ENCODE measurements at places on chromosomes 3 and 15.

DNA sequence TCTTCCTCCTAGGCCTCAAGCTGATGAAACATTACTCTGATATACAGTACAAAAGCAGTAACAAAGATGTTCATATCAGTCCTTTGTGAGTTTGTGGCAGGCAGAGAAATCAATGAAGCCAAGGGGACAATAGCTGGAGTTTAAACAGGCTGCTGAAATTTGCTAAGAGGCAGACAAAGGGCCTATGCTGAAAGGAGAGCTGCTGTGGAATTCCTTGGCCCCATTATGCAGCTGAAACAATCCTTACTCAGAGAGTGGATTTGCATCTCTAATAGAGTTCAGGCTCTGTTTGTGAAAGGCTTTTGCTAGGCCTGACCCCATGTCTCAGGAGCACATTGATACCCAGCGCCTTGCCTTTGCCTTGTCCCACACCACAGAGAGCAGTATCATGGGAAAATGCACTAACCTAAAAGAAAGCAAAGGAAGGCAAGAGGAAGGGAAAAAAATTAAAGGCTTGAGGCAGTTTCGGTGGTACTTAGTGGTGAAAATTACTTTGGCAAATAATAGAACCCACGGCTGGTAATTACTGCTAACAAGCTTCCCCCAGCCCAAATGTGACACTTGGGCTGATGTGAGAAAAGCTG is 195.0 kb upstream of the EPHA3 start:
- DNase-seq, result no peak

- no peak for DNase-seq
Observed at GRCh38 chr15:49327927-49328326, 95.1 kb upstream of the FGF7 start.

- no peak for DNase-seq
Observed at GRCh38 chr3:29582273-29582672, 301.4 kb downstream of the RBMS3 start.

- DNase-seq, result no peak
Observed at GRCh38 chr3:45100981-45101407, 45.2 kb downstream of the CDCP1 start.

- no peak for DNase-seq
Observed at GRCh38 chr3:119018690-119019463, 15.8 kb downstream of the IGSF11 start.

DNA sequence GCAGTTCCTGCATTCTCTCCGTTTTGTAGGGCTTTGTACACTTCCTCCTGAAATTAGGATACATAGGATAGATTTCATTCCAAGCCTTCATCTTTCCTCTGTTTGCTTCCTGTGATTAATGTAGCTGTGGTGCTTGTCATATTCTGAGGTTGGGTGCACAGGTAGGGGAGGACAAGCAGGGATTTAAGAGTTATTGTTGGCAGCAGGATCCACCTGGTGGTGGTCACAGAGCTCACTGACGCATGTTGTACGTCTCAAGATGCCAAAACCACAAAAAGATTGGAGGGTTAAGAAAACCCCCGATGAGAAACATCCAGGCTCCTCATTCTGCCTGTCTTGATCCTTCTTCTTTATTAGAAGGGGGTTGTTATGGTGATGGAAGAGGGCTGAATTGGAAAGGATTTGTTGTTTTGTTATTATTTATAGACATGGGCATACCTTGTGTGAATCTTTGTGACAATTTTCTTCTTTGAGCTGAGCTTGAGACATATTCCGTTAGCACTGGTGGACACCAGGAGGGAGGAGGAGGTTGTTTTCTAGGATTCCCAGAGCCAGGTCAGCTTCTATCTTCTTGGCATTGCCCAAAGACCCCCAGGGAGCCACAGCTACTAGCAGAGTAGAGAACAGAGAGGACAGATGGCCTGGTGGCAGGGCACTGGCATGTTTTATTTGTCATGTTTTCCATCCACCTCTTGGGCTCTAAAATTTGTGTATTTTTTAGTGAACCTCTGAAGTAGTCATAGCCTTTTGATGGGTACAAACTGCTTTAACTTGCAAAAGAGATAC is 57.7 kb upstream of the LARS2 start:
- no peak for DNase-seq

DNA sequence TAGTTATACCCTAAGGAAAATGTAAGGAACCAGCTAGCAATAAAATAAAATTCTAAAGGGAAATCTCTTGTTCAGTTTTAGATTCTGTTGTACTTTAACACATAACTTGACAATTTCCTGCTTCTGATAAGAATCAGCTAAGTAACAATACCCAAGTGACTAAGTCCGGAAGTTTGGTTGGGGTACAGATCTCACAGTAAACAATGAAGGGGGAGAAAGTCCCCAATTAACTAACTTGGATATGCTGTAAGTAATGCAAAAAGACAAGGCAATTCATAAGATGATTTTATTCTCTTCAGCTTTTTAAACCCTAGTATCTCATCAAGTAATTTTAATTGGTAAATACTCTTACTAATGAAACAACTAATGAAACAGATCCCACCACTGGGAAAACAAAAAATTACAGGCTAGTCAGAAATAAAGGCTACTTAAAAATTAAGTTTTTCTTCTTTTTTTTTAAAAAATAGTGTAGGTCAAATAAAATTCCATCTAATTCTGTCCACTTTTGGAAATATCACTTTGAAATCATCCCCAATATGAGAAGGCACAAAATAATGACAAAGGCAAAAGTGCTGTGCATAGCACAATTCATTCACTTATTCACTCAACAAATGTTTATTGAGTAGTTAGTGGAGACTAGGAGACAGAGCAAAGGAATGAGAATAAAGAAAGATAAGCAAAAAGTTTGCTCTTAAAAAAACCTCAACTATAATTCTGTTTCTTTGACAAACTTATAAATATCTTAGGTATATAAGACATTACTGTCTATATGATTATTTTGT is 37.8 kb upstream of the IL20RB start:
- no peak for DNase-seq

GRCh38 chr15:56757875-56758274 is 24.6 kb upstream of the ZNF280D start:
- no peak for DNase-seq

DNA sequence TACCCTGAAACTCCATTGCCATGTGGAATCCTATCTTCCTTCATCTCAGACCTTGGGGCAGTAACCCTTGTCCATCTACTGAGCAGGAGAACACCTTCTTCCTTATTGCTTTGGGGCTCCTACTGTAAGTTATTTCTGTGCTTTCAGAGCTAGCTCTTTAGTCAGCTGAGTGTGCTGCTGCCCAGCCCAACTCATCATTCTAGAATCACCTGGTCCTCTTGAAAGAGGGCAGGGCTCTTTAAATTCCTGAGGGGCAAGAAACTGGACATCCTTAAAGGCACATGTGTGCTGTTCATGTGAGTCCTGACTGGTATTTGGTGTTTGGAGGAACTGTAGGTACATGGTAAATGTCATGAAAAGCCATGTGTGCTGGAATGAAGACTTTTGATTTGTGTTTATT is 140.9 kb downstream of the ARNT2 start:
- no peak for DNase-seq

DNA sequence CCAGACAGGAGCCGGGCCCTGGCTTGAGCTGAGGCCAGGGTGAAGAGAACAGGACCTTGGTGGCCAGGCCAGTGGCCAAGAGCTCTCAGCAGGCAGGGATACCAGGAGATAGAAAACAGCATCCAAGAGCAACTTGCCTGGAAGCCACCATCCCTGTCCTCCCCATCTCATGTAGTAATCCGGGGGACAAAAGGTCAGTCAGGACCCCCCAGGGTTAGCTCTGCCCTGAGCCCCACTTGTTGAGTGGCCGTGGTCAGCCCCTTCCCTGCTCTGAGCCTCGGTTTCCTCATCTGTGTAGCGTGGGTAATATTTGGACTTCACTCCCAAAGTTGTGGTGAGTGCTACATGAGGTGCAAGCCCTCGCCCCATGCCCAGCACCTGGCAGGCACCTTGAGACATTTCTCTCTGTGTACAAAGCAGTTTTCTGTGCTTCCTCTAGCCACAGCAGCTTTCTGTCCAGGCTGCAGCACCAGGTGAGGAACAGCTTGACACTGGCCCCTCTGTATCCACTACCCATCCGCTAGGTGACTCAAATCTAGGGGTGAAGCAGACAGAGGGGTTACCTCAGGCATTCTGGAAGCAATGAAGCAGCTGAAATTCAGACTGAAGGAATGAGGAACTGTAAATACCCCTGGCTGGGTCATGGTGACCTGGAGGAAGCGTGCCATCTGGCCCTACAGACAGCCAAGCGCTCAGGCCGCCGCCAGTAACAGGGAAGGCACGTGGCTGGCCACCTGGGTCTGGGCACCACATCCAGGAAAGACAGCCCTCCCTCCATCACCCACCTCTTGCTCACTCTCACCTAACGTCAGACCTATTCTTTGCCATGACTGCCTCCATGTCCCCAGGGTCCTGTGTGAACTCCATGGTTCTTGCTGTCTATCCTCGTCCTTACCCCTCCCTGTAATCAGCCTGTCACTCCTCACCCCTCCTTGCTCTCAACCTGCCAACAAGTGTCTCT is 6.7 kb downstream of the CISH start:
- DNase-seq, result no peak

DNA sequence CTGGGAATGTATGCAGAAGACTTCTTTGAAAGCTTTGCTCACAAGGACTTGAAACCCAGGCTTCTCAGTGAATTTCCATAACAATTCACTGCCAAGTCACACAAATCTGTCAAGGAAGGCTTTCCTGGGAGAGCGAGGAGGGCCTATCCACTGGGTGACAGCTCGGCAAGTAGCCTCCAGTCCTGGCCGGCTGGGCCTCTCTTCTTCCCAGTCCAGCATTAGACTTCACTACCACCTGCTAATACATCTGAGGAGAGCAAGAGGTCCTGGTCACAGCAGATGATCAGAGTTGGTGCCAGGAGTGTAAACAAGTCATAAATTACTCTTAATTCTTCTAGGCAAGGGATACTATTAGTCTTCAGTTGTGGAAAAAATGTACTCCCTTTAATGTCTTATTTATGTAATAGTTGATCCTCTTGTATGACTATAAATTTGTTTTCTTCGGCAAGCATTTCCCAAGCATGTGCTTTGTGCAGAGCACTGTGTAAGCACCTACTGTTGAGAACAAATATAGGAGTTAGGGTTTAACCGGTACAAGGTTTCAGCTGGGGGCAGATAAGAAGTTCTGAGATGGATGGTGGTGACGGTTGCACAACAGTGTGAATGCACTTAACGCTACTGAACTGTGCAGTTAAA is 162.9 kb downstream of the VGLL4 start:
- no peak for DNase-seq
